ENCODE measurements at places on chromosomes 7 and 10.

- DNase-seq, result no peak
Observed at GRCh38 chr7:103729026-103729425, 260.4 kb downstream of the RELN start.

DNA sequence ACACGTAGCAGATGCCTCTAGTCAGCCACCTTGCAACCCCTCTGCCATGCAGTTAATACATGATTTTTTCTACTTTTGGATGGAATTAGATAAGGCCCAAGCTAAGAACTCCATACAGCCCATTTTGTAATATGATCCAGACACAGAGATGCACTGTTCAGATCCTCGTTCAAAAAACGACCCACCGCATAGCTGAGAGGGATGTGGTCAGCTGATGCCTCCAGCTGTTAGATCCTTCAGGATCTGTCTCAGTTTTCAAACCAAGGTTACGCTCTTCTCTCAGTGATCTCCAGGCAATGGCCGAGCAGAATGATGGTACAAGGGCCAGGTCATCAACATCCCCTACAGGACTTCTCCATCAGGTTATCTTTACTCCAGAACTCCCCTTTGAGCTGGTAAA lies 881.7 kb upstream of the C7orf33 start:
- DNase-seq, result no peak

GRCh38 chr7:151110941-151111645 lies 24.8 kb downstream of the AGAP3 start:
- DNase-seq, result peak; percentile 68

GRCh38 chr7:74483402-74484336 lies 30.0 kb downstream of the GTF2IRD1 start:
- DNase-seq, result no peak

DNA sequence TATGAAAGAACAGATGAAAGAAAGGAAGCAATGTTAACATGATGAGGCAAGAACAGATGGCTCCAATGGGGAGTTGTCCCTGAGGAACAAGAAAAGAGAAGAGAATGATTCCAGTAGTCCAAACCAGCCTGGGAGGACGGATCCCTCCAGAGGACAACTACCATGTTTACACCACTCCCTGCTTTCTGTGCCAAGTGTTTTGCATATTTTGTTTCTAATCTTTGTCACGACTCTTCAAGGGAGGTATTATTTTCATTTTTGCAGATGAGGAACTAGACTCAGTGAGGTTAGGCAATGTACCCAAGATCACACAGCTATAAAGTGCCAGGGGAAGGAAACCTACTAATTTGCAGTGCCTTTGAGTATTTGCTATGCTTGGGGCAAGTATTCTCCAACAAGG lies 116.2 kb downstream of the PARP12 start:
- no peak for DNase-seq

GRCh38 chr7:94394109-94394436 lies 622 bp upstream of the COL1A2 start:
- DNase-seq, result no peak

- no peak for DNase-seq
Observed at GRCh38 chr7:149261316-149261828, 624 bp upstream of the ZNF783 start.

DNA sequence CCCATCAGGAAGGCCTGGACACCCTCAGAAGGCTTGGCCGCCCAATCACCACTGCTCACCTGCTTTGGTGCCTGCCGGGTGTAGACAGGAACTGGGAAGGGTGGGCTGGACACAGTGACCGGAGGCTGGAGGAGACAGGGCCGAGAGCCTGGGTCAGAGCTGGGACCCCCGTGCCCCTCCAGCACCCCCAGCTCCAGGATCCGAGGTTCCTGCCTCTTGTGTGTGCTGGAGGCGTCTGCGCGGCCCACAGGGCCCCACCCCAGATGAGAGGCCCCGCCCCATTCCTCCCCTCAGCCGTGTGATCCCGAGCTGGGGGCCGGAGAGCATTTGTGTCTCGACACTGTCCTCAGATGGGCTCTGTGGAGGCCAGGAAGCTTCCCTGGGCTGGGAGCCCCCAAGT lies 9.4 kb downstream of the ADAM8 start:
- no peak for DNase-seq

DNA sequence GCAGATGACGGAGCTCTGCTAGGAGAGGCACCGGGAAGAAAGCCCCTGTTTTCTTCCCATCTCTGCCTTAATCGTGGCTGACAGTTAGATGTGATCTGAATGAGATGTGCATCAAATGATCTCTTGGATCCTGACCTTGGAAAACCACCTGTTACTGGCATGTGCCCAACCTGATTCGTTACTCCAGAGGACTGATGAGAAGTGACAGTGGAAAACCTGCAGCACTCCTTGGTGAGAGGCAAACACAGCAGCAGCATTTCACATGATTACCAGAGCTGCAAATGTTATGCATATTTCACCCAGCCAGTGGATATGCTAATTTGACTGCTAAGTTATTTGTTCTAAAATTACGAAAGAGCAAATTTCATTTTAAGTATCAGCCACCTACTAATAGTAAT lies 95.3 kb downstream of the PTPRN2 start:
- DNase-seq, result no peak

GRCh38 chr7:151017953-151018420 lies 6.3 kb downstream of the ATG9B start:
- DNase-seq, result peak; percentile 76

DNA sequence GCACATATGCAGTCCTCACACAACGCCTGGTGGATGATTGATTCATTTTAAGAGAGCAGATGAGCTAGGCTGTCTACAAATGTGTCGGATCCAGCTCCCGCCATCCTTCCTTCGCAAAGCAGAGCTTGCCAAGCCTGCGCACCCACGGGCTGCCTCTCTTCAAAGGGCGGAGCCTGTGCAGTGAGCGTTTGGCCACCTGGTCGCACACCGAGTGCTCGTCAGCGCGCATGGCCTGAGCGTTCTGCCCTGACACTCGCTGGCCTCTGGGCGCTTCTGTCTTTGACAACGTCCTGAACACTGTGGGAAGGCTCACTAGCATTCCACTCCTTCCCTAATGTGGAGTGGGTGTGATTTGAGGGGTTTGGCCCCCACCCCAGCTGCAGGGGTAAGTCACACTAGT lies 47.1 kb upstream of the TMEM72 start:
- no peak for DNase-seq

DNA sequence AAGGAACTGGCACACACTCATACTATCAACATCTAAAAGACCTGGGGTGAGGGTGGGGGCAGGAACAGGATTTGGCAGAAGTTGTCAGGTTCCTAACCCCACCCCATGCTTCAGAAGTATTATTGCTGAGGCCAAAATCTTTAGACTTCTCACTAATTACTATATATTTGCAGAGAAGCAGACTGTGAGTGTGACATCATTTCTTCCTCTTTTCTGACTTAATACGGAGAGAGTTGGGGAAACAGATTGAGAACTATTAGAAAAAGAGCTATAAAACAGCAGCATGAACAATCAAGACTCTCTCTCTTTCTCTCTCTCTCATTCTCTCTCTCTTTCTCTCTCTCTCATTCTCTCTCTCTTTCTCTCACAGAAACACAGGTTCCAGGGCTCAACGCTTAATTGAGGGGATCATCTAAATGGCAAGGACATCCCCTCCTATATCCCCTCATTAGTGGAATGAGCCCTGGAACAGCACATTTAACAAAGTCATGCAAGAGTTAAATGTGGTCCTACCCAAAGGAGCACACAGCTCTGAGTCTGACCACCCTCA lies 94.8 kb downstream of the KCNMA1 start:
- no peak for DNase-seq

DNA sequence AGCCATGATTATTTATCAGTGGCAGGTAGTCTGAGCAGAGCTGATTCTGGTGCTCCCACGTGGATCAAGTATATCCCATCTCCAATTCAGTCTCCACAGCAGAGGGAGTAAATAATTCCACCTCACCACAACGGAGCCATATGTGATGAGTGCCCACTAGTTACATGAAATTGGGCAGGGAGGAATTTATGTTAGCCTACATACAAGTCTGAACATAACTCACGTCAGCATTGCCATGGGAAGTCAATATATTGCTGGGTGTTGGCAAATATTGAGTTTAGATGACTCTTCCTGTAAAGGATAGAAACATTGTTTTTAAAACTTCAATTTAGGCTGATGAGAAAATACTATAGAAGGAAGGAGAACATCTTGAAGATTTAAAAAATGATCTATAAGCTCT lies 269.0 kb upstream of the BMPER start:
- no peak for DNase-seq

- DNase-seq, result no peak
Observed at GRCh38 chr7:66185680-66186187, 19.4 kb upstream of the TPST1 start.

DNA sequence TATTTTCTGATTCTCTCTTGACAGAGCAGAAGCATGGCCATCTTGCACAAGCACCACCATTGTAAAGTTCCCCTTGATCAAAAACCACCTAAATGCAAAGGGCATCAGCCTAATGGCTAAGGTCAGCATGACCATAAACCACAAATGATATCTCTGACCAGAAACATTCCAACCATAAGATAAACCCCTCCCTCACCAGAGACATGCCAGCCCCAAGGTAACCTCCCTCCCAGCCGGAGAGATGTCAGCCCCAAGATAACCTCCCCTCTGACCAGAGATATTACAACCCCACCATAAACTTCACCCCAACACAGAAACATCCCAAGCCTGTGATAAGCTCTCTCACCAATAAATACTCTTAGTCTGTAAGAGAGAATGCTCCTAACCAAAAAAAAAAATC lies 72.1 kb upstream of the CDK1 start:
- DNase-seq, result no peak

DNA sequence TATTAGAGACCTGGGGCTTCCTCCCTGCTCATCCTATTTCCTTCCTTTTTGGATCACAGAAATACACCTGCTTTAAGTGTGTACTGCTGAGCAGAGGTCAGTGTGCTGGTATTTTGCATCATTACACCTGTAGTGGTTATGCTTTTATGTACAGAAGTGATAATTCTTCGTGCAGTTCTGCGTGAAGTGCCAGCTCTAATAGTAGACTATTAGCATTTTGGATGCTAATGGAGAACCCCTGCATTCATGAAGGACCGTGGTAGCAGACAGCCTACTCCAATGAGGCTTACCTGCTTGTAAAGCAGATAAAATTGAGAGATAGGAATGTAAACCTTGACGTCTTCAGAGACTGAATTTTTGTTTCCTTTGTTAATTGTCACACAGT lies 114.3 kb downstream of the CDK14 start:
- DNase-seq, result no peak

DNA sequence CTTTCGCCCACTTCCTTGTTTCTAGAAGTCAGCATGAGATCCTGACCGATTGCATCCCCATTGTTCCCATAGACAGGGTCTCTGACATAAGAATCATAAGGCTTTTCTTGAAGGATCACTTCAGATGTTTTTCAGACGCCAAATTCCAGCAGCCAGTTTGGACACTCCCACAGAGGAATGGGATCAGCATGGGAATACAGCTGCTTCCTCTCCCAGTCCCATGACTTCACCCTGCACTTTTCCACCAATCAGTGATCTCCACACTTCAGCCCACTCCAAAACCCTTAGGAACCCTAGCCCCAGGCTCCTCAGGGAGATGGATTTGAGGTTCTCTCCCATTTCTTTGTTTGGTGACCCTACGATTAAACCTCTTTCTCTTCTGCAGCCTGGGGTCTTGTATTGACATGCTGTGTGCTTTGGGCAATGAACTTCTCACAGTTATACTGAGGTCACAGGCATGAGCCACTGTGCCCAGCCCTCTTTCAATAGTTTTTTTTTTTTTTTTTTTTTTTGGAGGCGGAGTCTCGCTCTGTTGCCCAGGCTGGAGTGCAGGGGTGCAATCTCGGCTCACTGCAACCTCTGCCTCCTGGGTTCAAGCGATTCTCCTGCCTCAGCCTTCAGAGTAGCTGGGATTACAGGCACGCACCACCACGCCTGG lies 52.8 kb upstream of the CHST3 start:
- no peak for DNase-seq

Measured in stimulated activated CD8-positive, alpha-beta memory T cell treated with anti-CD3 and anti-CD28 coated beads, Interleukin-7, amount 100 ng/mL, for 1 hour (primary cell).